ENCODE measurements at places on chromosomes 4 and X.

GRCh38 chr4:148776941-148777340 lies 334.7 kb upstream of the NR3C2 start:
- no peak for DNase-seq

GRCh38 chrX:2954541-2954940 lies 25.4 kb upstream of the ARSD start:
- DNase-seq = no peak

DNA sequence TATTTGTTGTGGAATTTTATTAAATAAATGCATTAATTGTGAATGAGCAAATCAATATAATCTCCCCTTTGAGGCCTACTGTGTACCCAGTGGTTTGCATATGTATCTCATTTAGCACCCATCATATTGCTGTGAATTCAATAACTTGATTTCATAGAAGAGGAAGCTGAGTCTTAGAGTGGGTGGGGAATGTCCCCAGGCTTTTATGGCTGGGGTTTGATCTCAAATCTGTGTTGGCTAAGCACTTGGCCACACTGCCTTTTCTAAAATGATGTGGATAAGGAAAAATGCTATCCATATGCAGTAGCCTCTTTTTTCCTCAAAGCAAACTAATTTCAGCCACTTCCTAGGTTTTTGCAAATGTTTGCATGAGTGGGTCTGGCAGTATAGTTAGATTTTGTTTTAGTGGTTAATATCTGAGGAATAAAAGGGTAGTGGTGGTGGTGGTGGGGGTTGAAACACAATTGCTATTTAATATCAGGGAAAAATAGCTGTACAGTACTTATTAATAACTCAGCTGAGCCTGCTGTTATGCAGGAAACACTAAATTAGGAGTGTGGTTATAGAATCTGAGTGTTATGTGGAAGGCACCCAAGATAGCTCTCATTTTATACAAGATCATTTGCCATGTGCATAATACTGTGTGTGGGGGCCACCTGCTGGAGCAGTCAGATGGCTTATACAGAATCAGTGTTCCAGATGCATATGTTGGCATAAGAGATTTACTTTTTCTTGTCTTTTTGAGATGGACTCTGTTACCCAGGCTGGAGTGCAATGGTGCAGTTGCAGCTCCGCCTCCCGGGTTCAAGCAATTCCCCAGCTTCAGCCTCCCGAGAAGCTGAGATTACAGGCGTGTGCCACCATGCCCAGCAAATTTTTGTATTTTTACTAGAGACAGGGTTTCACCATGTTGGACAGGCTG lies 108.0 kb downstream of the TMEM131L start:
- DNase-seq = no peak

- no peak for DNase-seq
These were observed 94.3 kb downstream of the HDAC8 start for GRCh38 chrX:72478351-72478750.

DNA sequence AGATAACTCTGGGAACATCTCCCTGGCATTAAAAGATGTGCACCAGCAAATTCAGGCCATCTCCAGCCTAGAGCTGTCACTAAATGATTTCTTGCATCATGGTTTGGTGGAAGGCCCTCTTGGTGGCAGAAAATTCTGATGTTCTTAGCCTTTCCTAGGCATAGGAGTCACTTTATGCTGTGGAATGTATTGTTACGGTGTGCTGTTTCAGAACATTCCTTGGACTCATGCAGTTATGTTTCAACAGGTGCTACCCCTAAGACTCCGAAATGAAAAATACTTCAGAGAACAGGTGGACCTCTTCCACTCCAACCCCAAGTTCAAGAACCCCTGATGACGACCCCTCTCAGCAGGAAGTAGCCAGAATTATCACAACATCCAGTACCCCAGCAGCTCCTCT lies 20.3 kb upstream of the PAPSS1 start:
- DNase-seq = no peak

DNA sequence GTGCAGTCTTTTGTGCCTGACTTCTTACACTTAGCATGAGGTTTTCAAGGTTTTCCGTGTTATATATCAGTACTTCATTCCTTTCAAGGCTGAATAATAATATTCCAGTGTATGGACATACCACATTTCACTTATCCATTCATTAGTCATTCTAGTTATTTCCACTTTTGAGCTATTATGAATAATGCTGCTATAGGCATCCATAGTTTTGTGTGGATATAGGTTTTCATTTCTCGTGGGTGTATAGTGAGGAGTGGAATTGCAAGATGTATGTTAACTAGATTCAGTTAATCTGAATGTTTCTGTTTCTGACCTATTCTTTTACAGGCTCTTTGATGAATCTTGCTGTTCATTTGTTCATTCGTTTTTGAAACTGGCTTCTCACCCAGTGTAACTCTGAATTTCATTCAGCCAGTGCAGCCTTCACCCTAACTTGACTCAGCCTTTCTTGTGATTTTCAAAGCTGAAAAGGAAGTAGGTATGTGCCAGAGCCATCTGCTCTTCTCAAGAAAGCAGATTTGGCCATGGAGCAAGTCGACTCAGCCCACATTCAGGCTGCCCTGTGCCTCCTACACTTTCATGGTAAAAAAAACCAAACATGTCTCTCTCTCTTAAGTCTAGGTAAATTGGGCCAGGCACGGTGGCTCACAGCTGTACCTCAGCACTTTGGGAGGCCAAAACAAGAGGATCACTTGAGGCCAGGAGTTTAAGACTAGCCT lies 56.3 kb upstream of the NOCT start:
- no peak for DNase-seq

- DNase-seq = no peak
These were observed 2390.9 kb downstream of the PCDH7 start for GRCh38 chr4:33111117-33111516.

DNA sequence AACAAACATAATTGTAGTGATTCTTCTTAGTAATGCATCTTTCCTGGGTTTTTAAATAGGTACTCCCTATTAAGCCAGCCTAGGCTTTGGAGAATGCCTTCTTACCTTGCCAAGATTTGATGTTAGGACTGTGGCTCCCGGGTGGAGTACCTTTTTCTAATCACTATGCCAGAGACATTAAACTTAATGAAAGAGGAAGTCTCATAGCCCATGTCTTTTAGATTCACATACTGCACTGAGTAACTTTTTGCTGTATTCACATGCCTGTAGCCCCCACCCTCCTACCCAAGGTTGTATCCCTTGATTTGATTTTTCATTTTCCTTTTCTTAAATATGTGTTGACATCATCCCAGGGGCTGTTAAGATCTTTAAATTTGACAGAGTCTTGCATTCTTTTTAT lies 104.2 kb upstream of the TLR2 start:
- DNase-seq = no peak

GRCh38 chrX:68345025-68345424 lies 88.3 kb downstream of the OPHN1 start:
- no peak for DNase-seq

GRCh38 chr4:54657551-54658251 lies at the start of gene KIT:
Gene KIT, plus strand, starts transcription at chr4:54657957. Its CDS starts 58 bp downstream, at chr4:54658015.
- DNase-seq = peak; percentile 15

DNA sequence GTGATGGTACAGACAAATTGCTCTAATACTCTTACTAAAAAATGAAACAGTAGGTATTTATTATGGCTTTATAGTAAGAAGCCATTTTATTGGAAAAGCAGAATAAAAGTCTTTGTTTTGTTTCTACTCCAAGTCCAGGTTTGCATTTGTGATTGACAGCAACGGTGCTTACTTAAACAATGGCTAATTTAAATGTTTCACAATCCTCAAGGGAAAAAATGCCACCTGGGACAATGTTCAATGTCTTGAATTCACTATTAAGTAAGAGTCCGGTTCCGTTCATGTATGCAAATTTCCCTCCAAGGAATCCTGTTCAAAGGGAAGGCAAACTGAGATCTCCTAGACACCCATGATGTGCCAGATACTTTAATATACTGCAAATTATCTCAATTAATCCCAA lies 123.6 kb downstream of the RBM47 start:
- no peak for DNase-seq

- no peak for DNase-seq
These were observed 92.7 kb upstream of the TSPAN7 start for GRCh38 chrX:38468563-38469157.

DNA sequence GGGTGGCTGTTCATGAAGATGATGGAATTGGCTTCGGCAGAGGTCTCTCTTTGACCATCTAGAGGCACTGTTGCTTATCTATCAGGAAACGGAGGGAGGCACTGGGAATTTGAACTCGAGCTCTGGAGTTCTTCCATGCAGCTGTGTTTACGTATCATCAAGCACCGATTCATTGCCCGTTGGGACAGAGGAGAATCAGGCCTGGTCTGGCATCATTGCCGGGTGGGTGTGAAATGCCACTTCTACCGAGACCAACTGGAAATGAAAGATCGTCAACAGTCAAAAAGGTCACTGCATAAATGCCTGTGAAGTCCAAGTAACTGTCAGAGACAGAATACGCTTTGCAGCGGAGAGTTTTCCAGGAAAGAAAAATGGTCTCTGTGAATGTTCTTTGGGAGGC lies 166.9 kb downstream of the ASMT start:
- no peak for DNase-seq

DNA sequence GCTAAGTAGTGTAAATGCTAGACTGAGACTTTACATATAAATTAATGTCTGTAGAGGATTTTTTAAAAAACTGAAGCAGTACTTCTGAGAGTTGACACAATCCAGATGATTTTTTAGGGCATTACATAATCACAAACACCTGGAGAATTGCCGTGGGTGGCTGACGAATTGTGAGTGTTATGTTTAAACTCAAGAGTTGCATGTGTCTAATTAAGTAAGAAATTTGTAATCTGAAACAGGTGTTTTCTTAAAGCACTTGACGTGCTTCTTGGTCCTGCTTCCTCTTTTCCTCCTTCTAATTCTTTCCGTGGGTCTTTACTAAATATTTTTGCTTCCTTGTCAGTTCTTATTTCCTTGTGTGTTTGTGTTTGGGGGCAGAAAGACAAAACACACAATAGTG lies 27.8 kb downstream of the PIR start:
- no peak for DNase-seq

- no peak for DNase-seq
These were observed 472.2 kb downstream of the PCDH7 start for GRCh38 chr4:31192341-31192740.

DNA sequence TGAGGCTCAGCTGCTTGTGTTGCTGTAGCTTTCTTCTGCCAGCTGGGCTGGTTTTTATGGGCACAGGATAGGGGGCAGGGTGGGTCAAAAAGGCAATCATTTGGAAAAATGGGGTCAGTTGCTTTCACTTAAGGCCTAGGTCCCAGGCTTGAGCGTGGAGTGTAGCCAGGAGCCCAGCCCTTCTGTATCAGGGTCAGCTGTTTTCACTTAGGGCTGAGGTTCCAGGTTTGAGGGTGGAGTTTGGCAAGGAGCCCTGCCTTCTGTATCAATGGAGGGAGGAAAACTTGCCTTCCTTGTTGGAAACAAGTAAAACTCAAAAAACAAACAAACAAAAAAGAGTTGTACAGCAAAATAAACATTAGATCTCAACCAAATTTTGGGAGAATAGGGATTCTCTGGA lies 37.0 kb upstream of the UGT8 start:
- DNase-seq = no peak

GRCh38 chrX:112043997-112044396 lies 38.6 kb downstream of the TRPC5 start:
- DNase-seq = no peak

DNA sequence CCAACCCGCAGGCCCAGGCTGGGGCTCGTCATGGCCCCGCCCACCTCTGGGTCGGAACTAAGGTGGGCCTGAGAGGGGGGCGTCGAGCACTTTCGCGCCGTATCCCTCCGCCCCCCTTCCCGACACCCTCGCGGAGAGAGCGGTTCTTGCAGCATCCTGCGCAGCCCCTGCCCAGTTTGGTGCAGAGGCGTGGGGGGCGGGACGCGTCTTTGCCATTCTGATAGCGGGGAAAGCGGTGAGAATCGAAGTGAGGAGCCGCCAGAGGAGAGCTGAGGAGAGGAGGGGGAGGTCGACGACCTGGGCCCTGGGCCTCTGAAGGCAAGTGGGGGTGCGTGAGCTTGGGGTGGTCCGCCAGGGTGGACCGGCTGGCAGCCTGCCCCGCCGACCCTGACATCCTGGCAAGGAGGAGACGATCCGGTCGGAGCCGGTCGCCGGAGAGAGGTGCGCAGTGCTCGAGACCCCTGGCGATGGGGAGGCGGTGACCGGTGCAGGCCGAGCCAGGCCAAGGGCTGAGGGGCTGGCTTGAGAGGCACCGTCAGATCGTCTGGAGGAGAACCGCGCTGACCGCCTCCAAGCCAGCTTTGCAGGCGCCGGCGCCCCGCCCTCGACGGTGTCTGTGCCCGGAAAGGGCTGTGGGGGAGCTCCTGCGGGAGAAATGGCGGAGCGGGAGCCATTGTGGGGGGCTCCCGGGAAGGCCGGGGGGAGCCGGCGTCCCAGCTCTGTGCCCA lies 25.5 kb downstream of the GPRASP3 start:
- peak; percentile 8 for DNase-seq

GRCh38 chrX:115362334-115363095 lies 73.0 kb downstream of the LUZP4 start:
- no peak for DNase-seq

DNA sequence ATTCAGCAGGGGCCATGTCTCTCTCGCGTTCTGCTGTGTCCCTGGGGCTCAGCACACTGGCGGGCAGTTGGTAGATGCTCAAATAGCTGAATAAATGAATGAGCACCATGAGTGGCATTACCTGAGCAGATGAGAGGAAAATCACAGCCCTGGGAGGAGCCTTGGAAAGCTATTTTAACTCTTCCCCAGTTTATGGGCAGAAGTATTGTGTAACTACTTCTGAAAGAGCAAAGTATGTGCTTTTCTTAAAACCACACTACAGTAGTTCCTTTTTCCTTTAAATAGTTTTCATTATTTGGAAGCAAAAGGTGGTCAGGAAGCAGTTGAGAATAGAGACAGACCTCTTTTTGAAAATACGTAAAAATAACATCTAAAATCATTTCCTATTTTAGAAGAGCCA lies 3.0 kb upstream of the PLAC1 start:
- DNase-seq = no peak

- DNase-seq = no peak
These were observed 225.4 kb downstream of the ARHGAP24 start for GRCh38 chr4:85700362-85700761.

DNA sequence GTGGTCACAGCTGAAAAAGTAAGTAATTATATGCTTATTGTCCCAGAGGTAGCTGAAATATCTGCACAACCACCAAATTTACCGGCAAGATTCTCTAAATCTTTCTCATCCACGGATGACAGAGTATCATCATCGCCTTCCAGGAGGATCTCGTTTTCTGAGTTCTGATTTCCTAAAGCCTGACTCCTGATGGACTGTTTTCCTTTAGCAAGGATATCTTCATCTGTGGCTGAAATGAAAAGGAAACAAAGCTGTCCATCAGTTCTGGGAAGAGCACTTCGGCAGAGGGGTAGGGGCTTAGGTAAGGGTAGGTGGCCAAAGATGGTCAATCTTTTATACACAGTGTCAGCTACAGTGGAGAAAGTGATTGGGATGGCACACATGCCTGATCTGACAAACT lies 8.7 kb downstream of the MAB21L2 start:
- DNase-seq = no peak

DNA sequence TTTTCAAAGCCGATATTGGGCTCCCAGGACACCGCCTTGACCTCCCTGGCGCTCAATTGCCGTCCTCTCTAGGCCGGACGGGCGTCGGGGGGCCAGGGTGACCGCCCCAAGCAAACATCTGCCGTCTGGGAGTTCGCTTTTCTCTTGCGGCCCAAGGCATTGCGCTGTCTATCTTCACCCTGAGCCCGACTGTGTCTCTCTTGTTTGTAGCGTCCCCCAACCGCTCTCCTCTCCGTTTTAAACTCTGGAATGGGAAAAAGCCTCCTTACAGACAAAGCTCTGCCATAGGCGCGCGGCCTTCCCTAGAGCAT lies 551 bp upstream of the ARX start:
- no peak for DNase-seq

All from nucleus accumbens (tissue), 56 donors.